Fibroblast of skin of right quadriceps (primary cell): ENCODE measurements at places on chromosomes 16 and 17.

DNA sequence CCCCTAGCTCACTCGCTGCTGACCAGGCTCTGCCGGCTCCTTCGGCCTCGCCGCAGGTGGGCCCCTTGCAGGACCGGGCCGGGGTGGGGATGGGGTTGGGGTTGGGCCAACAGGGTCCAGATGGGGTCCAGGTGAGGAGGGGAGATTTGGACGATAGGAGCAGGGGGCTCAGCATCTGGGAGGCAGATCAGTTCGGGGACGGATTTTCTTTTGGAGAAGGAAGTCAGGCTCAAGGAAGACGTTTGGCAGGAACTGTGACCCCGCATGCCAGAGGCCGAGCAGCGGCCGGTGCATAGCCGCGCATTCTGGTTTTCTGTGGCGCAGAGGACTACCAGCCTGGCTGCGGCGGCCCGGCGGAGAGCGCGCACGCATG, 845 bp upstream of the ALDOA start:
- DNase-seq = no peak

GRCh38 chr16:85652431-85653221, 36.1 kb downstream of the GINS2 start:
- DNase-seq = peak; percentile 80

DNA sequence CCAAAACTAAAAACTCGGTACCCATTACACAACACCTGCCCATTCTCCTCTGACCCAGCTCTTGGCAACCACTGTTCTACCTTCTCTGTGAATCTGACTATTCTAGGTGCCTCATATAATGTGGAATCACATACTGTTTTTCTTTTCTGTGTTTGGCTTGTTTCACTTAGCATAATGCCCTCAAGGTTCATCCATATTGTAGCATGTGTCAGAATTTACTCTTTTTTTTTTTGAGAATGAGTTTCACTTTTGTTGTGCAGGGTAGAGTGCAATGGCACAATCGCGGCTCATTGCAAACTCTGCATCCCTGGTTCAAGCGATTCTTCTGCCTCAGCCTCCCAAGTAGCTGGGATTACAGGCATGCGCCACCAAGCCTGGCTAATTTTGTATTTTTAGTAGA, 59.5 kb upstream of the RBL2 start:
- DNase-seq = no peak

DNA sequence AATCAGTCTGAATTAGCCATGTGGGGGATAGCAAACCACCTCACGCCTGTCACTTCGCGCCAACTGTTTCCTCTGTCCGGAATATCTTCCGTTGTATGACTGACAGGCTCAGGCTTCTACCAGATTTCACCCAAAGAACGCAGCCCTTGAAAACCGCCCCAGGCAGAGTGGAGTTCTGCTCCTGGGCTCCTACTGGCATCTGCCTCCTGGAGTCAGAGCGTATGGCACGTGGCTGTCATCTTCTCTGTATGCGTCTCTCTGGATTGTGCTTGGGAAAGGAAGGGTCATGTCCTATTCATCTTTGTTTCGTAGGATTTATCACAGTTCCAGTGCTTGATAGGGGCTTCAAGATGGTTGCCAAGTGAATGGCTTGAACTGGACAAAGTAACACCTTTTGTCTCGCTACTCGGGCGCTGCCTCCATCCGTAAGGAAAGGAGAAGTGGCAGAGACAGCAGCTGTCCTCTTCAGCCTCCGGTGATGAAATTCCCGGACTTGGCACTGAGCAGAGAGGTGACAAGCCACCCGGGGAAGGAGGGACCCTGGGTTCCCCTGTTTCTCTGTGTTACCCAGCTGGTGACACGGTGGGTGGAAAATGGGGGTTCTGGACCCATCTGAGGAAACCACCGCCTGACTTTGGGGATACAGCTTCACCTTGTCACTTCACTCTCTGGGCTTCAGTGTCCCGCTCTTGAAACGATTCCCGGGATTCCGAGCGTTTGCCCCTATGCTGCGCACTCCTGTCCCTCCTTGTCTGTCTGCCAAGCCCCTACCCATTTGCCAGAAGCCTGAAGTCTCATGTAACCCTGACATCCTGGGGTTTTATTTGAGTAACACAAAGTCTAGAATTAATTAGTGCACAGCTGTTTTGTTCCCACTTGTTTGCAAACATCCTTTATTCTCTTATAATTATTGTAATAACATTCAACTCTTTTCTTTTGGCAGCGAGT, 13.9 kb downstream of the KIAA0513 start:
- DNase-seq = no peak

- DNase-seq = no peak
These were observed 72.4 kb upstream of the CPHXL start for GRCh38 chr16:75798714-75799113.

DNA sequence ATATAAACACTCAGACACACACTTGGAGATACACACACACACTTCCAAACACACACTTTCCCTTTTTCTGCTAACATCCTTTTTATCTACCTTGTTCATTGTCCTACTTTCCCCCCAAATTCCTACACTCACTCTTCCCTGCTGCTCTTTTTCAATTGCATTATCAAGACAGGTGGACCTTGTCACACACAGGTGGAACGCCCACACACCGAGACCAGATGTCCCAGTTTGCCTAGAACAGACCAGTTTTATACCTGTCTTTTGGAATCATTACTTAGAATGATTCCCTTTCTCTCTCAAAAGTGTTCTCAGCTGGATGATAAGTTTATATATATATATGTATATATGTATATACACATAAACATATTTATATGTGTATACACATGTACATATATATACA, 50.7 kb upstream of the ARHGAP44 start:
- DNase-seq = no peak
